Ureter (tissue), 1 donor: ENCODE measurements at places on chromosomes 12 and 14. TPM values are rescaled to one million over a fixed set of nuclear protein-coding genes. Genes with fewer than 3 reads are reported as not detected.

KCNA1 gene
- total RNA-seq: not detected

SPATA7 gene
- 15.9 TPM for total RNA-seq

GRCh38 chr14:87667659-87668058, 325.3 kb downstream of the GALC start:
- no peak for DNase-seq

GRCh38 chr12:29957835-29958234, 174.1 kb upstream of the TMTC1 start:
- DNase-seq: no peak

- DNase-seq: no peak
Observed at GRCh38 chr12:116832353-116832752, 48.9 kb downstream of the HRK start.

DNA sequence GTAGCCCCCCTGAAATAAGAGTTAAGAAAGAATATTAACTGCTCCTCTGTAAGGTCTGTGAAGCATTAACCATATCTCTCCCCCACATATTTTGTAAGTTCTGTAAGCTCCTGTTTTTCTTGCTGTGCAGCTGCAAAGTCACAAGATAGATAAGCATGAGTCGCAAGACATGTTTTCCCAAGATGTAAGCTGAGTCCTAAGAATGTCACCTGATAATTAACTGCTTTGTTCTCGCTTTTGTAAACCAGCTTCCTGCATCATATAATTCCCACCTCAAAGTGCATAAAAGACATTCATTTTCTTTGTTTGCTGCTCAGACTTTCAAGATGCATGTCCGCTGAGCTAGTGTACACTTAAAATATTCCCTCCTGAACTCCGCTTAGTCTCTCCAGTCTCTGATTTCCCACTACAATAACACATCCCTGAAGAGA, 27.0 kb upstream of the PHC1 start:
- no peak for DNase-seq

CPM gene
- 35.4 TPM for total RNA-seq

- no peak for DNase-seq
Observed at GRCh38 chr12:25436206-25437030, 116.7 kb downstream of the LMNTD1 start.

SLC35F4 gene
- total RNA-seq: not detected

DNA sequence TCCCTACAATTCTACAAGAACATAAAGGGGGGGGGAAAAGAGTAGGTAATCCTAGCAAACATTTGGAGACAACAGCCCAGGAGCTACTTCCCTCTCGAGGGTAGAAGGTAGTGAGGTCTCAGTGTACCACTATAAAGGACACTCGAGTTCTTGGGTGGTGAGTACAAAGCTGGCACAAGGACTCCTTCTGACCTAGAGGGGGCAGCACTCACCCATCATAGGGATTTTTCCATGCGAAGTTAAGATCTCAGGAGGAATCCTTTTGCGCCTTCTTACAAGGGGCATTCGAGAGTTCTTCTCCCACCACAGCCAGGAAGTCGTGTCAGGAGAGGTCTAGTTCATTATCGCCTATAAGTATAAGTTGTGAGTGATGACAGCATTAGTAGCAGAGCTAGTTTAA, 200.2 kb upstream of the RBM19 start:
- DNase-seq: no peak
